Jurkat, Clone E6-1 (cell line): ENCODE measurements at places on chromosomes 12 and 14.

DNA sequence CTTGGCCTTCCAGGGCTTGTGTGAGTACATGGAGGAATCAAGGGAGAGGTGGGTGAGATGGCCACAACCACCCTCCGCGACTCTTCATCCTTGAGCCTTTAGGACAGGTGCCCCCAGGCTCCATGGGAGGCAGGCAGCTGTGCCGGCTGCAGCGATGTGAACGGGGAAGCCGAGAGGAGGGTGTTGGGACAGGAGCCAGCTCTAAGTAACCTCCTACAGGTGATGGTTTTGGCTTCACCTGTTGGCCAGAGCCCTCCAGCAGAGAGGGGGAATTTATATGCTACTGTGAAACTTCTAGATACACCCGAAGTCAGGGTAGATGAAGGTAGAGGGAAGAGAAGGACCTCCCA lies 132.2 kb upstream of the HIF1A start:
- DNase-seq, result no peak

GRCh38 chr12:27077586-27077985 lies 4.8 kb downstream of the C12orf71 start:
- no peak for DNase-seq

- no peak for DNase-seq
Measured at GRCh38 chr14:72636871-72637270, 257.0 kb downstream of the DPF3 start.

GRCh38 chr14:98894600-98894999 lies 377.4 kb downstream of the BCL11B start:
- DNase-seq, result no peak

DNA sequence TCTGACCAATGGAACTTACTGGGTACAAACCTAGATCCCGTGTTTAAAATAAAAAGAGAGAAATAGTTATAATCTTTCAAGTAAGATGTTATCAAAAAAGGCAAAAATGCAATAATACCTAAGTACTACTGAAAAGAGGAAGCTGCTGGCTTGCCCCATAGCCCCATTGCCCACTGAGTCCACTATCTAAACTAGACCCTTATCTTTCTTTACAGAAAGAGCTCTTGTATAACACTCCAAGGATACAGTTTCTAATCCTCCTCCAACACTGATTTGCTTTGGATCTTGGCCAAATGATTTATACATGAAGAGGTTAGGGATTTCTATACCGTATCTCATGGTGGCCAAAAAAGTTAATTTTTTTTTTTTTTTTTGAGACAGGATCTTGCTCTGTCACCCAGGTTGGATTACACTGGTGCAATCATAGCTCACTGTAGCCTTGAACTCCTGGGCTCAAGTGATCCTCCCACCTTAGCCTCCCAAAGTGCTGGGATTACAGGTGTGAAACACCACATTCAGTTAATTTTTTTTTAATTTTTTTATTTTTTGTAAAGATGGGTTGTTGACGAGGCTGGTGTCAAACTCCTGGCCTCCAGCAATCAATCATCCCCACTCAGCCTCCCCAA lies 2.6 kb downstream of the GXYLT1 start:
- DNase-seq, result no peak

- no peak for DNase-seq
Measured at GRCh38 chr12:56987011-56987410, 19.3 kb downstream of the ZBTB39 start.

DNA sequence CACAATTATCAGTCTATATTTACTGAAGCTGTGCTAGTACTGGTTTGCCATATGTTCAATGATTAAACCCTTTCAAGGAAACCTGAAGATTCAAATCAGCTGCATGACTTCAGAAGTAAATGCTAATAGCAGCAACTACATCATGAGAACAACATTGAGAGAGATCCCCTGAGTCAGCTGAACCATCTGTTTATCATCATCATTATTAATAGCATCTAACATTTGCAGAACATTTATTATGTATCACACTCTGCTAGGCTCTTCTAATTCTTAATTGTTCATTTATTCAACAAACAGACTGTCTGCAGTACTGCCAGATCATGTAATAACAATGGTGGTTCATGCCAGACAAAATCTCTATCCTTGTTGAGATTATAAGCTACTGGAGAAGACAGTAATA lies 157.4 kb downstream of the KLHL28 start:
- no peak for DNase-seq

DNA sequence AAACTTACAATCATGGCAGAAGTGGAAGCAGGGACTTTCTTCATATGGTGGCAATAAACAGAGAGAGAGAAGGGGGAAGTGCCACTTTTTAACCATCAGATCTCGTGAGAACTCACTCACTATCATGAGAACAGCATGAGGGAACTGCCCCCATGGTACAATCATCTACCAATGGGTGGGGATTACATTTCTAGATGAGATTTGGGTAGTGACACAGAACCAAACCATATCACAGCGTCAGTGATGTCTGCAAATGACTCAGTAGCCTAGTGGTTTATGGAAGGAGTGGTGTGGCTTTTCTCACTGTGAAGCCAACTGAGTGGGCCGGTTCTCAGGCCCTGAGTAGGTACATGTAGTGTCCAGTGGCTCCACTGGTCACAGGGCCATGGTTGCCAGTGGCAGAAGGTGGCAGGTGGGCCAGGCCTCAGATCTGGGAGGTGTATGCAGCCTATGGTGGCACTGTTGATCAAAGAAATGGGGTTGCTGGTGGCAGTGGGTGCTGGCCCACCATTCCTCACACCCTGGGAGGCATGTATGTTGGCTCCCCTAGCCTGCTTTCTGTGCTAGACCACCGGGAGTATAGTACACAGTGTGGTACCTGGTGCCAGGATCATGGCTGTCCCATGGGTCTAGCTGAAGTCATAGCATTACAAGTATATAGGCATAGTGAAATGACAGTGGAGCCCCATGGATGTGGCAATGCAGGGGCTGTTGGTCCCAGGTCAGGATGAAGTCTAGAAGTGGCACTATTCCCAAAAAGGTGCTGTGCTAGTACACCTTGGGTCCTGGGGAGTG lies 191.9 kb downstream of the NUBPL start:
- DNase-seq, result no peak

DNA sequence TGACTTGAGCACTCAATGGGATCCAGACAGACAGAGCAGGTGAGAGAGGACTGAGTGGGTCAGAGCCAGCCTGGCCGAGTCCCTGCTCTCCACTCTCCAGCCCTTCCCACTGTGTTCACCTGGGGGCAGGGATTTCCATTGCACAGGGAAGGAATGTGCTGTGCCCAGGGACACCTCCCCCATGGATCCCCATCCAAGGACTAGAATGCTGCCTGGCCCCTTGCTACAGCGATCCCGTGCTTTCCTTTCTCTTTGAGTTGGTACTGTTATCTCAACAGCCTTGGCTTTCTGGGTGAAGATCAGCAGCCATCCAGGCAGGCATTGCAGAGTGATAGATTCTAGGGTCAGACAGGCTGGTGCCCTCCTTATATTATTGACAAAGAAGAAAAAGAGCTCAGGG lies 60.3 kb upstream of the DLK1 start:
- DNase-seq, result no peak

- no peak for DNase-seq
Measured at GRCh38 chr14:97710726-97711125, 913.5 kb downstream of the VRK1 start.

GRCh38 chr14:94170136-94170535 lies 4.0 kb upstream of the PPP4R4 start:
- no peak for DNase-seq

GRCh38 chr12:15583804-15584203 lies 205.4 kb downstream of the EPS8 start:
- no peak for DNase-seq

- DNase-seq, result peak; percentile 71
Measured at GRCh38 chr12:107236824-107237511, 143.6 kb upstream of the CRY1 start.

GRCh38 chr12:131218923-131219669 lies 265.4 kb downstream of the ADGRD1 start:
- no peak for DNase-seq

- no peak for DNase-seq
Measured at GRCh38 chr12:9361879-9362326, 153.7 kb upstream of the PZP start.

DNA sequence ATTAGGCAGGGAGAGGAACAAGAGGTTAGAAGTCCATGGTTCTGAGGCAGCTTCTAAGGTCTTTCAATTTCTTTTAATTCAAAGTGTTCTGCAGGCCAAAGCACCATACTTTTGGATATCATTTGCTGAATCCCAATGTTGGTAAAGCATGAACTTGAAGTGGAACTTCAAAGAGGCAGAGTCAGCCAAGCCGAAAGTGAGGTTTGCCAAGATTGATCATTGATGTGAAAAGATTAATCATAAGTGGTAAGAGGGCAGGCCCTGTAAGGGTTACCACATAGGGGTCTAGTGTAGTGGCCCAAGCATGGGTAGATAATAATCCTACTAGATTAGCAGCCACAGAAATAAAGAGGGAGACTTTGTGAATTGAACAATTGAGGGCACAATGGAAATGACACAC lies 191.7 kb upstream of the DIO2 start:
- no peak for DNase-seq

GRCh38 chr12:6205144-6205539 lies 4.9 kb downstream of the CD9 start:
- DNase-seq, result no peak

- DNase-seq, result no peak
Measured at GRCh38 chr14:28780843-28781820, 14.5 kb downstream of the FOXG1 start.

DNA sequence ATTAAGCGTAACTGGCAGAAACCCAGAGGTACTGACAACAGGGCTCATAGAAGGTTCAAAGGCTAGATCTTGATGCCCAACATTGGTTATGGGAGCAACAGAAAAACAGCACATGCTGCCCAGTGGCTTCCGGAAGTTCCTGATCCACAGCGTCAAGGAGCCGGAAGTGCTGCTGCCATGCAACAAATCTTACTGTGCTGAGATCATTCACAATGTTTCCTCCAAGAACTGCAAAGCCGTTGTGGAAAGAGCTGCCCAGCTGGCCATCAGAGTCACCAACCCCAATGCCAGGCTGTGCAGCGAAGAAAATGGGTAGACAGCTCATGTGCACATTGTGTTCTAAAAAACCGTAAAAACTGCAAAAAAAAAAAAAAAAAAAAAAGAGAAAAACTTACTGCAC lies 192.3 kb downstream of the MON2 start:
- DNase-seq, result no peak

DNA sequence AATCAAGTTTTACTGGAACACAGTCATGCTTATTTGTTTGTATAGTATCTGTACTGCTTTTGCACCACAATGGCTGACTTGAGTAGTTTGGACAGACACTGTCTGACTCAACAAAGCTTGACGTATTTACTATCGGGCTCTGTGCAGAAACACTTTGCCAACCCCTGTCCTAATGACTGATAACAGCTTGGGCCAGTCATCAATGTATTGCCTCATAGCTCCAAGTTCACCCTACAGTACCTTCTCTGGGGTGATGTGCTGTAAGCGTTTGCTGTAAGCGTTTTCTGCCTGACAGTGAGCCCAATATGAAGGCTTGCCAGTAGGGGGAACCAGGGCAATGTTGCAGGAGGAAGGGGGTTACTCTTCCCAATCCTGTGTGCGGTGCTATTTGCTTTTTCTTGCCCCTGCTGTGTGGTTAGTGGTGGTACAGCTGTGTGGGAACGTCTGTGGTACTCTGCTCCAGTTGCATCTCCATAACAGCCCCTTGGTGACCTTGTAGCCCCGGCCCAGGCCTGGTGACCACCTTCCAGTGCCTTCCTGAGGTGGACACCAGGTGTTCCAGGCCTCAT lies 5.4 kb upstream of the CCDC177 start:
- DNase-seq, result peak; percentile 32

GRCh38 chr12:58873496-58873895 lies 46.8 kb downstream of the LRIG3 start:
- DNase-seq, result peak; percentile 82

GRCh38 chr14:22099942-22100763 lies 426.5 kb upstream of the OR4E1 start:
- DNase-seq, result no peak

GRCh38 chr12:131159660-131160059 lies 206.0 kb downstream of the ADGRD1 start:
- DNase-seq, result no peak

DNA sequence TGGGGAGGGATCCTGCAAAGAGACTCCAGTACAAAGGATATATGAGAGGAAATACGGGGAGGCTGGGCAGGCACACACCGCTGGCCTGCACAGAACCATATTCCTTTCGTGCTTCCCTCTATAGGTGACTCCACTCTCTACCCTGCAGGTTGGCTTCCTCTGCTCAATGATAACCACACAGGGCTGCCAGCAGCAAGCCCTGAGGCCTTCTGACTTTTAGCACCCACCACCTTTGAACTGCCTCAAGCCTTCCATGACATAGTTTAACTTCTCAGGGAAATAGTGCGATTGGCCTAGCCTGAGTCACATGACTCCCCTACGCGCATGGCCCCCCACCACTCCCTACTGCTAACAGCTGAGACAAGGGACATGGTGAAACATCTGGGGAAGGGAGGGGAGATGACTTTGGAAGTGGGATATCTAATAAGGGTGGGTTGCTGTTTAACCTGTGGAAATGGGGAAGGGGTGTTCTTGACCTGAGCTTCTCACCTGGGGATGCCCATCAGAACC lies 3.0 kb upstream of the FOXN3 start:
- DNase-seq, result no peak

GRCh38 chr12:18389820-18390219 lies 128.5 kb downstream of the PIK3C2G start:
- DNase-seq, result no peak
